Amniotic epithelial cell (primary cell): ENCODE measurements at places on chromosomes 13 and 19.

DNA sequence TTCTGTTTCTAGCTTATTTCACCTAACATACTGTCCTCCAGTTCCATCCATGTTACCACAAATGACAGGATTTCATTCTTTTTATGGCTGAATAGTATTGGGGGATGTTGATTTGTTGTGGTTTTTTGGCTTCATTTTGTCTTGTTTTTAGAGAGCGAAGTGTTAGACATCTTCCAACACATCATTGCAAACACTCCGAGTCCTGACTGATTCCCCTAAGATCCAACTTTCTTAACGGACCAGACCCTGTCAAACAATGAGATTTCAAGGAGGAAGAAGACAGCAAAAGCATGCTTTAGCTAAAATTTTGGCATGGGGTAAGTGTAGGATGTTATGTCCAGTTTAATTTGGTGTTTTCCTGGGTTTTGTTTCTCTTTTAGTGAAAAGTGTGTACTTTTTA lies 3.8 kb upstream of the CASP14 start:
- DNase-seq: no peak

GRCh38 chr13:97241761-97242160 lies 19.6 kb downstream of the MBNL2 start:
- DNase-seq: no peak

GRCh38 chr13:38566519-38566918 lies 120.4 kb upstream of the FREM2 start:
- no peak for DNase-seq

GRCh38 chr13:112670864-112671263 lies 19.0 kb upstream of the ATP11A start:
- peak; percentile 86 for DNase-seq

DNA sequence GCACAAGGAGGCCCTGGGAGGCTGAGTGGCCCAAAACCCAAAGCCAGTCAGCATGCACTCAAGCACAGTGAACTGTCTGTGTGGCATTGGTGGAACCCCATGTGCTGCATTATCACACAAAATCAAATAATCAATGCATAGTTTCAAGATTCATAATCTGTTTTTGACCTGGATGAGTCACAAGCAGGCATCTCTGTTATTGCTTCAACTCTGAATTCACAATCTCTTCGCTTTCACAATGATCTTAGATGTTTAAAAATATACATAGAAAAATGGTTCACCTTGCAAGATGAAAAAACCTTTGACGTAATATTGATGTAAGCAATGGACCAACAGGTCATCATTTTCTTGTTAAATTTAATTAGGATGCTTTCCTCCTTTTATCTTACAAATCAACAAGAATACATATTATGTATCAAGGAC lies 455.4 kb downstream of the IRS2 start:
- peak; percentile 70 for DNase-seq

GRCh38 chr19:16106121-16106520 lies 5.6 kb upstream of the RAB8A start:
- peak; percentile 61 for DNase-seq

- DNase-seq: no peak
Measured at GRCh38 chr19:35295792-35296462, 4.0 kb downstream of the MAG start.

GRCh38 chr13:40590112-40590862 lies 76.2 kb downstream of the FOXO1 start:
- DNase-seq: no peak

- no peak for DNase-seq
Measured at GRCh38 chr19:46825731-46826055, 25.0 kb downstream of the AP2S1 start.

DNA sequence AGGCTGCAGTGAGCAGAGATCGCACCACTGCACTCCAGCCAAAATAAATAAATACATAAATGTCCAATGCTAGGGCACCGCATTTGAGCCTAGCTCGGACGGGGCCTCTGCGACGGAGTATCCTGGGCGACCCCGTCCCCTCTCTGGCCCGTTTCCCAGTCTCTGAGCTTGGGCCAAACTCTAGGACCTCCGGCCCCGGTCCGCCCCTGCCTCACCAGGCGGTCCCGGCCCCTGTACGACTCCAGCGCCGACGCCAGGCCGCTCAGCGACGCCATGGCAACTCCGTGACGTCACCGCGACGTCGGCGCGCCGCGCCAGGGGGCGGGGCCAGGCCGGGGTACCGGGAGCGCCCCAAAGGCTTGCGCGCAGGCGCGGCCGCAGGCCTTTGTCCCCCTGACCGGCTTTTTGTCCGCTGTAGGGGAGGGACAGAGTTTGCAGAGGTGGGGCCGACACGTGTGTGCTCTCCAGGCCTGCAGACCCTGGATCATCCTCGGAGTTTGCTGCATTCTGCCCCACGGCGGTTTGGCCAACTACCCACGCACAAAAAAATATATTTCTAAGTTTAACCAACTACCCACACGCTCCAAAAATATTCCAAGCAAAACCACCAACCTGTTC lies at the start of gene PEX11G:
Gene PEX11G, minus strand, starts transcription at position 300 of the 618 bp plus-strand sequence. Its CDS starts 25 bp downstream, at position 275.
- DNase-seq: peak; percentile 73
